Fibroblast of skin of left biceps (primary cell): ENCODE measurements at places on chromosomes 3 and 15.
A peak's percentile ranks its signal among the peaks of the same experiment; 100 is the strongest.

DNA sequence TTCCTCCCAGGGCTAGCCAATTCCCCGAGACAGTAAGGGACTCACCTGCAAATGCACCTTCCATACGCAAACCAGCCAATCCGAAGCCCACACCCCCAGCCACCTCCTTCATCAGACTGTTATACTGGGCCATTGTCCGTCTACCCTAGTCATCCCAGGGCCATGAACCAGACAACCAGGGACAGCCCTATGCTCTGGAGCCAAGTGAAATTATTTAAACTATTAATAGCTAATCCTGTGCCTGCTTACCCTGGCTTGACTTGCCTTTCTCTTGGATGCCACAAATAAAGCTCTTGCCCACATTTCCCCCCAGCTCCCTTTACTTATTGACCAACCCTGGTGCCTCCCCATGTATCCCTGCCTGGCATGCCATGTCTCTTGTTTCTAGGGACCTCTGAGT, 4.0 kb upstream of the CHRNB4 start:
- DNase-seq = no peak

DNA sequence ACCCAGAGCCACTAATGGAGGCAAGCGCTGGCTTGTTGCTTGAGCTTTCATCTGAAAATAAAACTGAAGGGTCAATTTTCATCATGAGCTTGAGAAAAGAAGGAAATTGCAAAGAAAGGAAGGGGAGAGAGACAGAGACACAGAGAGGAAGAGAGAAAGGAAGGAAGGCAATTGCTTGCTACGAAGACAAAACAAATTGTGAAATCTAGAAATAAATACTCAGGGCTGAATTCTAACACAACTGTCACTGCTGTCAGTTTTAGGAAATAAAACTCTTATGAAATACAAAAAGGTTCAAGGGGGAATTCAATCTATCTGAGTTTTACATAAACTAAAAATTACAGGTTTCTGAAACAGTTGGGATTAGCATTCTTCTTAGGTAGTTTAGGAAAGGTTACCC, 36.7 kb downstream of the FOXP1 start:
- DNase-seq = no peak

GRCh38 chr3:184440151-184440550, 60.3 kb downstream of the CHRD start:
- no peak for DNase-seq

GRCh38 chr15:58423831-58424608, 7.8 kb upstream of the LIPC start:
- DNase-seq = peak; percentile 91

DNA sequence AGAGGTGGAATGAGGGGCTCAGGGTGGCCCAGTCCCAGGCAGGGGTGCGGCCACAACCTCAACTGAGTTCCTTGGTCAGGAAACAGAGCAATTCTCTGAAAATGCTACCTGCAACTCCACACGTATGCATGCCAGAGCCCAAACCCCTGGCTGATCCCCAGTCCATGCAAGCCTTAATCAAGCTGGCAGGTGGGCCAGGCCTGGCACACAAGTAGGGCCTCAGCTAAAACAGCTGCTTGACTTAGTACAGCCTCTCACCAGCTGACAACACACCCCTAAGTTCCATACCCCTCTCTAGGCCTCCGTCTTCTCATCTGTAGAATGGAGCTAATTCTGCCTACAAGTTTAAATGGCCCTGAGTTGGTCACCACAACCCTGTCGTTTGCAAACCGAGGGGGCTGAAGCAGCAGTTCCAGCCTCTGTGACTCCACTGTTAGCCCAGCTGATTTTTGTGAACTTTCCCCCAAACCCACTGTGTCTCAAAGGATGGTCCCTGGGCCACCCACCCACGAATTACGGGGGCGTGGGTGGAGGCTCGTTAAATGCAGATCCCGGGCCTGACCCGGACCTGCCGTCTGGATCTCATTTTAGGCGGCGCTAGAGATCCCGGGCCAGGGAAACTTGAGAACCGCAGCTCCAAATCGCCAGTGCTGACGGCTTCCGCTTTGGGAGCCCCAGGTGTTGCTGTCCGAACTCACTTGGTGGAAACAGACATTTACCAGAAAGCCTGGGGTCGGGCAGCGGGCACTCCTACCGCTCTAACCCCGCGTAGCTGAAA, 927 bp downstream of the CHDH start:
- DNase-seq = no peak

GRCh38 chr3:73520931-73521461, 103.7 kb downstream of the PDZRN3 start:
- DNase-seq = peak; percentile 55

DNA sequence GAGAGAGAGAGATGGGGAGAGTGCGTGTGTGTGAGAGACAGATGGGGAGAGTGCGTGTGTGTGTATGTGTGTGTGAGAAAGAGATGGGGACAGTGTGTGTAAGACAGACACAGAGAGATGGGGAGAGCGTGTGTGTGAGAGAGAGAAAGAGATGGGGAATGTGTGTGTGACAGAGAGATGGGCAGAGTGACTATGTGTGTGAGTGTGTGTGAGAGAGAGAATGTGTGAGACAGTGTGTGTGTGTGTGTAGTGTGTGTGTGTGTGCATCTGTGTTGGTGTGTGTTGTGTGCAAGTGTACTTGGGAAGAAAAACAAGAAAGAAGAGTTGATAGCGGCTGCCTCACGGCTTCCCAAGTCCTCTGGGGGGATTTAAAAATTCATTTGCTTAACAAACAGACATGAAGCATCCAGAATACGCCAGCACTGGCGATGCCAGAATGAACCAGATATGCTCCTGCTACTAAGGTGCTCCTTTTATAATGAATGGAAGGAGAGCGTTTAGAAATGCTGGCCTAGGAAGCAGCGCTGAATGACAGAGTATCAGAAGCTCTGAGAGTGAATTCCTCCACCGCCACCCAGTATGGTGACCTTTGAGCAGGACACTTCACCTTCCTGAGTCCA, 186.1 kb upstream of the TSC22D2 start:
- DNase-seq = no peak

GRCh38 chr15:60903211-60903610, 325.9 kb downstream of the RORA start:
- no peak for DNase-seq

DNA sequence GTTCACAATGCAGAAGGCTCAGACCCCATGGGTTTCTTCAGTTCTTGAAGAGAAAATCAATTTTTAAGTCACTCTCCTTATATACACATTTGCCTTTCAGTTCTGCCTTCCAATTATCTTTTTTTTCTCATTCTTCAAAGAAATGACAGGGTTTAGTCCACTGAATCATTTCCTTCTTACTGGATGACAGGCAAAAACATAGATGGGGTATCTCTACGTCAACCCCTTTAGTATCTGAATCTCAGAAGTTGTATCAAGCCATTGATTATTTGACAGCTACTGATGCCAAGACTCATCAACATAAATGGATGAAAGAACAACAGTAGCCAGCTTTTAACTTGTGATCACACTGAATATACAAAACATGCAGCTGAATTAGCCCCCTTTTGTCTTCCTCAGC, 6.5 kb downstream of the ATOSA start:
- no peak for DNase-seq

GRCh38 chr3:105158286-105158685, 208.4 kb upstream of the ALCAM start:
- no peak for DNase-seq

DNA sequence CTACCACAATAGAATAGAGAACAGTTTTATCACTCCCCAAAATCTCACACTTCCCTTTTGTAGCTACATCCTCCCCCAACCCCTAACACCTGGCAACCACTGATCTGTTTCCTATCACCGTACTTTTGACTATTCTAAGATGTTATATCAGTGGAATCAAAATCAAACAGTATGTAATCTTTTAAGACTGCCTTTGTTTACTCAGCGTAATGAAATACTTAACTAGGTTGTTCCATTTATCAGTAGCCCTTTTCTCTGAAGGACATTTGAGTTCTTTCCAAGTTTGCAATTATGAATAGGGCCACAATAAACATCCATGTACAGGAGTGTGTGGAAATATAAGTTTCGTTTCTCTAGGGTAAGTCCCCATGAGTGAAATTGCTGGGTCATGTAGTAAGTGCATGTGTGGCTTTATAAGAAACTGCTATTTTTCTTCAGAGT, 372.3 kb downstream of the SV2B start:
- no peak for DNase-seq

- no peak for DNase-seq
Measured at GRCh38 chr3:98733053-98733811, 29.9 kb upstream of the ST3GAL6 start.

GRCh38 chr3:169240786-169241486, 422.6 kb downstream of the MECOM start:
- DNase-seq = no peak

DNA sequence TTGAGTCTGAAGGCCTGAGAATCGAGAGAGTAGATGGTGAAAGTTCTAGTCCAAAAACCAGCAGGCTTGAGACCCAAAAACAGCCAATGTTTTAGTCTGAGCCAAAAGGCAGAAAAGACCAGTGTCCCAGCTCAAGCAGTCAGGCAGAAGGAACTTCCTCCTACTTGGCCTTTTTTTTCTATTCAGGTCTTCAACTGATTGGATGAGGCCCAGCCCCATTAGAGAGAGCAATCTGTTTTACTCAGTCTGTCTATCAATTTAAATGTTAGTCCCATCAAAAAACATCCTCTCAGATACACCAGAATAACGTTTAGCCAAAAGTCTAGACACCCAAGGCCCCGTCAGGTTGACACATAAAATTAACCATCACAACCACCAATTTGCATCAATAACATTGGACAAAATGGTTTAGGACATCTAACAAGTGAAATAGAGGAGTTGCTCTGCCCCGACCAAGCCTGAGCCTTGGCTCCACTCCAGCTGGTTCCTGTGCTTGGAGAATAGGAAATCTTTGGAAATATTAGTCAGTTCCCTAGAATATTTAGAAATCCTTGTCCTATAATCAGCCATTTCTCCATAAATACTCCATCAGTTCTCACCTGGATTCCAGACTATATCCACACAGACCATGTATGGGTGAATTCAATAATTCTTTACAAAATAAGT, 51.4 kb upstream of the LIPC start:
- DNase-seq = no peak

DNA sequence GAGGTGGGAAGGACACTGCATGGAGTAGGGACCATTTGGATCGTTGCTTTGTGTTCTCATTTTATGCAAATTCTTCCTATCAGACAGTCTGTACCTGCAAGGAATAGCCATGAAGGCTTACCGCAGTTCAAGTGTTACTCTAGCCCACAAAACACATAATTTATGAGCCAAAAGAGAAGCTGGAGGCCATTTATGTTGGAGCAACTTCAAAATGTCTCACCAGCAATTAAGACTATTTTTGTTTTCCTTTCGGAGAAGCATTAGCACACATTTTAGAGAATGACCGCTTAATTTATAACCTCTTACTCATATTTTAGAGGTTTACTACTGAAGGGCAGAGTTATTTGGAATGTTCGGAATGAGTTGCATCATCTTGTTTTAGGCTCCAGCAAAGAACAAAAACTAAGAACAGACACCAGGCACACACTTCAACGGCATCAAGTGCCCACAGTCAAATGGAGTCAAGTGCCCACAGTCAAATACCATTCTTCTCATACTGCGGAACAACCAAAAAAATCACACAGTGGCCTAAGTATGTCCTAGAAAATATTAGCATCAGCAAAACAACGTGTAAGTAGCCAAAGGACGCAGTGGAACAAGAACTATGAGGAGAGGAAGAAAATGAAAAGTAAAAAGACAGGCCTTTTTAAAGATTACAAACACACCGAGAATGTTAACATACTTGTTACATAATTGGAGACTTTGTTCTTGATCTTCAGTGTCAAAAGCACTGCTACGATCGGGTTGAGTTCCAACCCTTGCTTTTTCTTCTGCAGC, 17.5 kb upstream of the GOLGA8J start:
- DNase-seq = peak; percentile 69
